ENCODE measurements at places on chromosomes 2 and 18. TPM values are rescaled to one million over a fixed set of nuclear protein-coding genes. Genes with fewer than 3 reads are reported as not detected.

The SKA1 gene
- not detected for total RNA-seq

The AAMP gene
- 73.7 TPM for total RNA-seq

The CHRNG gene
- not detected for total RNA-seq

The PARD3B gene
- total RNA-seq = 9.5 TPM

The ZNF514 gene
- total RNA-seq = 10.7 TPM

The QPCT gene
- total RNA-seq = 1.8 TPM

The TCF7L1 gene
- 10.3 TPM for total RNA-seq

DNA sequence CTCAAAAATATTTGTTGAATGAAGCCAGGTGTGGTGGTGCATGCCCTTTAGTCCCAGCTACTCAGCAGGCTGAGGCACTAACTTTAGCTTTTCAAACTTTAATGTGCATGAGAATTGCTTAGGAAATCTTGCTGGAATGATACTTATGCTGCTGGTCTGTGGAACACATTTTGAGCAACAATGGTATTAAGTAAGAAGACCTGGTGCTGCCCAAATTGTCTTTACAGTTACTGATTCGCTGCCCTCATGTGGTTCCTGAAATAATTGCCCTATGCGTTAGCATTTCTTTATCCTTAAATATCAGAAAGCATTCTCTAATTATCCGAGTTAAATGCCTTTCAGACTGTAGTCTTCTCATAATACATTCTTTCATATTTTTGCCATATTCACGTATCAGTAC is 76.0 kb upstream of the SESTD1 start:
- DNase-seq = no peak
- H3K4me1 ChIP-seq = peaks cover 4% of the 10 kb centered on the region
- no peak overlapping the region for H3K4me3 ChIP-seq
- no peak overlapping the region for H3K27ac ChIP-seq

GRCh38 chr2:222169346-222169745 is 129.5 kb downstream of the PAX3 start:
- H3K36me3 ChIP-seq = no peaks in the 10 kb centered on the region
- no peak overlapping the region for H3K4me3 ChIP-seq
- H3K27me3 ChIP-seq = no peaks in the 10 kb centered on the region
- no peaks in the 10 kb centered on the region for H3K4me1 ChIP-seq
- DNase-seq = no peak
- H3K27ac ChIP-seq = no peak overlapping the region

- no peaks in the 10 kb centered on the region for H3K36me3 ChIP-seq
- H3K27ac ChIP-seq = no peak overlapping the region
Measured at GRCh38 chr2:70715071-70715985, 52.7 kb downstream of the ADD2 start.

DNA sequence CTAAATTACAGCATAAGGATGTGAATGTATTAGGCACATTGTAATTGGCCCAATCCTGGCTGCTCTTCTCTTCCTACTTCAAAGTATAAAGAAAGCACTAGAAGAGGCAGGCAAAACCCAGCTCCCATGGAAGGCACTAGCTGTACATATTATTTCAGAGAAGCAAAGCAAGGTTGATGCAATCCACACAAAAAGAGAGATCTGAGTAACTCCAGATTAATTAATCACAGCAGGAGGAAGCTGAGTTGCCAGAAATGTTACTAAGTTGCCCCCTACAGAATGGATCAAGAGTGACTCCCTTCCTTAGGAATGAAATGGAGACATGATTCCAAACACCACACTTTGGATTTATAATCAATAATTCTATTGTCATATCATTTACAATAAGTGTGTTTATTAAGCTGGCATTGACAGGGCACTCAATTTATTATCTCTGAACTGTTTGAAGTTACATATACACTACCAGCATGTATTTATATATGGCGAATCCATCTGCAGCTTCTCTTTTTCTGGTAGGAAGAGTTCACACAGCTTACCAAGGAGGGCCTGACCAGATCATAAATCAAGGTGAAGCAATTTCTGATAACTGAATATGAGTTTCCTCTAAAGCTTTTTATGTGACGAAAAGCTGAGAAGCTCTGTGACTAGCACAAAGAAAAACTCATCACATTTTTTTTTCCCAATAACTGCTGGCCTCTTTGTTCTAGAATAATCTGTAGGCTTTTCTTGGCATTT is 393.1 kb upstream of the LYPD1 start:
- H3K27me3 ChIP-seq = no peaks in the 10 kb centered on the region
- H3K36me3 ChIP-seq = no peaks in the 10 kb centered on the region

GRCh38 chr2:84121-84520 is 37.8 kb upstream of the FAM110C start:
- no peaks in the 10 kb centered on the region for H3K36me3 ChIP-seq
- no peak overlapping the region for H3K27ac ChIP-seq
- H3K27me3 ChIP-seq = no peaks in the 10 kb centered on the region
- H3K4me3 ChIP-seq = no peak overlapping the region

DNA sequence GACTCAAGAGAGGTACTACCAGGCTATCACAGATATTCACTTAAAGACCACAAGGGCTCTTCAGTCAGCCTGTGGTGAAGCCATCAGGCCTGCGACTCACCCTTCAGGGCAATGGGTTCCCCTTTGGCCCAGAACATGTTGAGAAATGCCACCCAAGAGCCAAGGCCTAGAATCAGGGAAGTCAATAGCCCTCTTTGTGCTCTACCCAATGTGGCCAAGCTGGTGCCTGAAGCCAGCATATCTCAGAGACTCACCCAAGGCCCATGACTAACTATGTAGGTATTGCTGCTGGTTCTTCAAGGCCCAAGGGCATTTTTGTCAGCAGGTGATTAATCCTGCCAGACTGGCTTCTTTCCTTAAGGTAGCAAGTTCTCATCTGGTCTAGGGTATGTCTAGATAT is 338.9 kb upstream of the SETBP1 start:
- H3K4me1 ChIP-seq = no peaks in the 10 kb centered on the region
- no peaks in the 10 kb centered on the region for H3K36me3 ChIP-seq
- no peaks in the 10 kb centered on the region for H3K27me3 ChIP-seq
- H3K4me3 ChIP-seq = no peak overlapping the region

DNA sequence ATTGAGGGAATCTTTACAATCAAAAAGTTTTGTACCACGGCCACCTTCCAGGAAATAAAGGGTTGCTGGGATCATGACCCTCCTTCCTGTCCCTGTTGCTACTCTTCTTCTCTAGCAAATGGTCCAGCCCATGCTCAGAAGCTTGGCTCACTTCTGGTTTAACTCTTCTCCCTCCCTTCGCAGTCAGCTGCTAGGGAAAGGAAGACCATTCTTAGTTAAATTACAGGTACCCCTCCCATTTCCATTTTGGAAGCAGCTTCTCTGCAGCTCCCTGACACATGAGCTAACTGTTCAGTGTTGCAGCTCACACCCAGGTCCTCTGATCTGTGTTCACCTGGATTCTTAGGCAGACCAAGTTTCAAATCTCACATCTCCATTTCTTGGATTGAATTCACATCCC is 100.3 kb downstream of the DOCK10 start:
- peaks cover 32% of the 10 kb centered on the region for H3K4me1 ChIP-seq
- no peak overlapping the region for H3K4me3 ChIP-seq
- H3K27me3 ChIP-seq = no peaks in the 10 kb centered on the region
- H3K27ac ChIP-seq = peak overlapping the region; percentile 33

DNA sequence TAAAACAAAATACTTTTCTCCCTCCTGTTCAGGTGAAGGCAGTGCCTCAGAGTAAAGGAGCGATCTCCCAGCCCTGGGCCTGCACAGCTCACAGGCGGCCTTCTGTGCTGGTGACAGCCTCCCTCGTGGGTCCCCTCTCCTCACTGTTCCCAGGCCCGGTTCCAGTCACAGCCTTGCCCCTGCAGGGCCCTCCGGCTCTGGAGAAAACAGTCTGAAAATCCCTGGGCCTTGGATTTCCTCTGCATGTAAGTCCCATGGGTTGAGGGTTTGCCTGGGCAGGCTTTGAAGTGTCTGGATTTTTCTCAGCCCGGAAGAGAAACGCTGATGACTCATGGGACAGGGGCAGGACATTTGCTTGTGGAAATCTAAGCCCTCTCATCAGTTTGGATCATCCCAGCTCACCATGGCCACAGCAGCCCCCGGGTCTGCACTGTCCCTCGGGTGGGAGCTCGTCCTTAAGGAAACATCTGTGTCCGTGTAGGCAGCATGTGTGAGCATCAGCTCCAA is 186.1 kb upstream of the RAB12 start:
- no peaks in the 10 kb centered on the region for H3K36me3 ChIP-seq
- no peak for DNase-seq
- no peaks in the 10 kb centered on the region for H3K27me3 ChIP-seq
- H3K27ac ChIP-seq = no peak overlapping the region

GRCh38 chr2:46876741-46877384 is 38.7 kb downstream of the MCFD2 start:
- no peaks in the 10 kb centered on the region for H3K36me3 ChIP-seq
- no peaks in the 10 kb centered on the region for H3K27me3 ChIP-seq
- H3K27ac ChIP-seq = no peak overlapping the region
- H3K4me3 ChIP-seq = no peak overlapping the region
- H3K4me1 ChIP-seq = peaks cover 10% of the 10 kb centered on the region

DNA sequence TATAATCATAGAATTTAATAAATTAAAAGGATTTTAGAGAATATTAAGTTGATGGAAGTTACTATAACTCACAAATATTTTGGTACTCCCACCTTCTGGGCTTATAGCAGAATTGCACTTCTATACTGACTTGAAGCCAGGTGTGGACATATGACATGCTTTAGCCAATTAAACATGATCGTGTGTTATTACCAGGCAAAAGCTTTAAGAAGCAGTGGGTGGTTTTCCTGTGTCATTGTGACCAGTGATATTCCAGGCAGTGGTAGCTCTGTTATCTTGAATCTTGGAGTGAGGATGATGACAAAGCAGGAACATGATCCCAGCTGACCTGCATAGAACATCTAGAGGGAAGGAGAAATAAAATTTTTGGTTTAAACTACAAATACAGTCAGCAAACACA is 370.9 kb upstream of the ZEB2 start:
- H3K4me3 ChIP-seq = no peak overlapping the region
- H3K36me3 ChIP-seq = no peaks in the 10 kb centered on the region
- H3K27ac ChIP-seq = no peak overlapping the region
- peaks cover 3% of the 10 kb centered on the region for H3K4me1 ChIP-seq
- H3K27me3 ChIP-seq = no peaks in the 10 kb centered on the region

DNA sequence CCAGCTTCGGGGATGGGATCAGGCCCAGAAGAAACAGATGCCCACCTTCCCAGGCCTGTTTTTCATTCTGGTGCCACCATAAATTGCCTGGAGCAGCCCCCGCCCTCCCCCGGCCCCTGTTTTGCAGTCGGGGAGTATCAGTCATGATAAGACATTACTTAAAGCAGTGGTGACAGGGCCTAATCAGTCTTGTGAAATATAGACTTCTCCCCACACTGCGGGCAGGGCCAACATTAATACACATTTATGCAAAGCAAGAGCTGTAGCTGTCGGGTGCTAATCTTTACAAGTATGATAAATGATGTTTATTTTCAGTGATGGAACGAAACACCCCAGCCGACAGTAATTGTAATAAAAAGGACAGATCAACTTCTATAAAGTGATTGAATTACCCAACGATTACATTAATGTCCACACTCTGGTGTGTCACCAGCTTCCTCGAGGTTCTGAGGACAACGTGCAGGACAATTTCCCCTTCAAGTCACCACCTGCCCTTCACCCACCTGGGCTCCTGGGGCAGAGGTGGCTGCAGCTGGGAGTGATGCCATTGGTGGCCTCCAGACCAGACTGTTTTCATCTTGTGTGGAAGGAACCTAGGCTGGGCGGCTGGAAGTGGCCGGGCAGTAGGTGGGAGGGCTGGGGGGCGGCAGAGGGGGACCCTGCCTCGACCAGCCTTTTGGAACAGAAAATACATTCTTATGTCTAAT is 226.0 kb downstream of the TFCP2L1 start:
- no peak overlapping the region for H3K4me3 ChIP-seq
- no peaks in the 10 kb centered on the region for H3K36me3 ChIP-seq
- no peak for DNase-seq
- H3K27me3 ChIP-seq = no peaks in the 10 kb centered on the region
- H3K4me1 ChIP-seq = no peaks in the 10 kb centered on the region

DNA sequence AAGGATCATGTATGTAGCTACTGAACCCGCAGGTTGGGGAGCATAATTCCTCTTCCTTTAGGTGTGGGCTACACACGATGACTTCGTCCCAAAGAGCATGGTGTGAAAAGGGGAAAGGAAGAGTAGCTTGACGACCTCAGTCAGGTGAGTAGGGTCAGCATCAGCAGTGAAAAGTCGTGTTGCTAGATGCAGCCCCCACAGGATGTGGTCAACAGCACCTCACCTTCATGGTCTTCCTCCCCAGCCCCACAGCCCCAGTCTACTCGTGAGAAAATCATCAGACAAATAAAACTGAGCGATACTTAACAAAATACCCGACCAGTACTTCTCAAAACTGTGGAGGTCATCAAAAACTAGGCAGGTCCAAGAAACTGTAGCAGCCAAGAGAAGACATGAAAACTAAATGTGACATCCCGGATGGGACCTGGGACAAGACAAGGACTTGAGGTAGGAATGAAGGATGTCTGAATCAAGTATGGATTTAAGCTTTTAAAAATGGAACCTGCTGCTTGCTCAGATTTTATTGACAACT is 77.5 kb upstream of the NFATC1 start:
- no peak for DNase-seq
- H3K36me3 ChIP-seq = no peaks in the 10 kb centered on the region
- H3K4me1 ChIP-seq = no peaks in the 10 kb centered on the region

- no peak overlapping the region for H3K4me3 ChIP-seq
- H3K27ac ChIP-seq = no peak overlapping the region
- no peak for DNase-seq
- H3K36me3 ChIP-seq = no peaks in the 10 kb centered on the region
Measured at GRCh38 chr2:180385601-180386201, 378.6 kb upstream of the CWC22 start.

DNA sequence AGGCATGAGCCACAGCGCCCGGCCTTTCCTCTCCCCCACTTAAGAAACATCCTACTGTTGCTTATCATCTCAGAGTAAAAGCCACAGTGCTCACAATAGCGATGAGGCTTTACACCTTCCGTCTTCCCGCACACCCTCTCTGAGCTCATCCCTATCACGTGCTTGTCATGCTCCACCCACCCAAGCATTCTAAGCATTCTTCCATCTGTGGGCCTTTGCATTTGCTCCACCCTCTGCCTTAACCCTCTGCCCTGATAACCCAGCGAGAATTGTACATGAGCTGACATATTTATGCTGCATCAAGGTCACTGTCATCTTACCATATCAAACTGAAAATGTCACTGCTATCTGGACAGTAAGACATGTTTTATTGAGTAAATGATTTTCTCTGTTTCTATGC is 22.6 kb downstream of the FOXI3 start:
- H3K4me3 ChIP-seq = no peak overlapping the region
- no peak for DNase-seq
- no peaks in the 10 kb centered on the region for H3K27me3 ChIP-seq
- H3K27ac ChIP-seq = no peak overlapping the region
- H3K4me1 ChIP-seq = no peaks in the 10 kb centered on the region

GRCh38 chr2:140424471-140424870 is 1644.3 kb upstream of the NXPH2 start:
- H3K4me3 ChIP-seq = no peak overlapping the region
- H3K27me3 ChIP-seq = no peaks in the 10 kb centered on the region
- no peak for DNase-seq
- H3K36me3 ChIP-seq = no peaks in the 10 kb centered on the region

- H3K27ac ChIP-seq = no peak overlapping the region
- no peaks in the 10 kb centered on the region for H3K36me3 ChIP-seq
- no peaks in the 10 kb centered on the region for H3K27me3 ChIP-seq
- H3K4me1 ChIP-seq = no peaks in the 10 kb centered on the region
- no peak for DNase-seq
Measured at GRCh38 chr2:151523850-151524249, 114.1 kb downstream of the RIF1 start.

GRCh38 chr2:15275346-15275745 is 285.8 kb downstream of the NBAS start:
- no peak overlapping the region for H3K4me3 ChIP-seq
- peaks cover 9% of the 10 kb centered on the region for H3K36me3 ChIP-seq
- H3K27ac ChIP-seq = no peak overlapping the region
- no peaks in the 10 kb centered on the region for H3K4me1 ChIP-seq

All from ascending aorta (tissue), 2 donors.